ENCODE measurements at places on chromosomes 7 and 10.

- H3K36me3 ChIP-seq = no peaks in the 10 kb centered on the region
- no peak overlapping the region for H3K27ac ChIP-seq
- H3K4me1 ChIP-seq = no peaks in the 10 kb centered on the region
Measured at GRCh38 chr7:13724977-13725566, 264.4 kb downstream of the ETV1 start.

DNA sequence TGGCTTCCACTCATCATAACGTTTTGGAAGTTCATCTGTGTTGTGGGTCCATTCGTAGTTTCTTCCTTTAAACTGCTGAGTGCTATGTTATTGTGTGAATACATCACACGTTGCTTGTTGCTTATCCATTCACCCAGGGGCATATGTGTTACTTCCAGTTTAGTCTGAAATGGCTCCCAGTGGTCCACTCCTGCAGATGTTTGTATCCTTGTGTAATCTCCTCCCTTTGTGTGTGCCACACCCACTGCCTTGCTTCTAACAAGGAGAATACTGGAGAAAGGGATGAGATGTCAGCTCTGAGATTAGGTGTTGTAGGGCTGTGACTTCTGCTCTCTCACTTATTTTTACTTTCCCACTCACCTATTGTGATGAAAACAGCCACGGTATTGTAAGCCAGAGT is 239.1 kb upstream of the HABP2 start:
- no peak overlapping the region for H3K4me3 ChIP-seq
- no peak for DNase-seq
- H3K27me3 ChIP-seq = no peaks in the 10 kb centered on the region
- H3K4me1 ChIP-seq = peaks cover 5% of the 10 kb centered on the region
- H3K36me3 ChIP-seq = no peaks in the 10 kb centered on the region
- no peak overlapping the region for H3K27ac ChIP-seq

GRCh38 chr10:97571622-97572021 is 957 bp upstream of the ANKRD2 start:
- H3K27ac ChIP-seq = no peak overlapping the region
- H3K36me3 ChIP-seq = peaks cover 8% of the 10 kb centered on the region
- H3K4me3 ChIP-seq = no peak overlapping the region
- no peak for DNase-seq
- H3K27me3 ChIP-seq = no peaks in the 10 kb centered on the region
- no peaks in the 10 kb centered on the region for H3K4me1 ChIP-seq

GRCh38 chr10:12025591-12025990 is 17.0 kb downstream of the UPF2 start:
- DNase-seq = no peak
- peaks cover 3% of the 10 kb centered on the region for H3K36me3 ChIP-seq
- H3K4me3 ChIP-seq = no peak overlapping the region
- H3K27ac ChIP-seq = no peak overlapping the region

- no peak overlapping the region for H3K27ac ChIP-seq
- DNase-seq = no peak
- H3K27me3 ChIP-seq = no peaks in the 10 kb centered on the region
- H3K4me1 ChIP-seq = peaks cover 1% of the 10 kb centered on the region
- no peak overlapping the region for H3K4me3 ChIP-seq
Measured at GRCh38 chr7:47730142-47730541, 148.2 kb upstream of the TNS3 start.

GRCh38 chr10:131802996-131803395 is 97.8 kb upstream of the PPP2R2D start:
- no peak overlapping the region for H3K27ac ChIP-seq
- no peaks in the 10 kb centered on the region for H3K27me3 ChIP-seq
- H3K4me1 ChIP-seq = no peaks in the 10 kb centered on the region
- H3K4me3 ChIP-seq = no peak overlapping the region
- H3K36me3 ChIP-seq = no peaks in the 10 kb centered on the region
- no peak for DNase-seq

GRCh38 chr10:100183481-100183880 is 2.3 kb downstream of the ERLIN1 start:
- peaks cover 2% of the 10 kb centered on the region for H3K4me1 ChIP-seq
- no peak for DNase-seq
- no peaks in the 10 kb centered on the region for H3K36me3 ChIP-seq
- no peaks in the 10 kb centered on the region for H3K27me3 ChIP-seq
- no peak overlapping the region for H3K4me3 ChIP-seq
- no peak overlapping the region for H3K27ac ChIP-seq

DNA sequence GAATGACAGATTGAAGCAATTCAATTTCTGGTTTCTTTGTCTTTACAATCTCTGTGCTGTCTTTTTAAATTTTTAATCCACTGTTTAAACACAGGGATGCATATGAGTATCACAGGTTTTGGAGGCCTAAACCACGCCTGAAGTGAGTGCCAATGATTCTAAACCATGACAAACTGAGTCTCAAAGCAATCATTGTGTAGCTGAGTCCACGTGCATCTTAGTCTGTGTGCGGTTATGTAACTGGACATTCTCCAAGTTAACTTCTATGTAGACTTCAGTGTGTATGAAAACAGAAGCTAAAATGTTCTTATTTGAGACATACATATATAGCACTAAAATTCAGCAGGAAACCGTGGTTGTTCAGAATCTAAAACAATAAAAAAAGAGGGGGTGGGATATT is 79.3 kb upstream of the ST8SIA6 start:
- H3K27me3 ChIP-seq = no peaks in the 10 kb centered on the region
- no peaks in the 10 kb centered on the region for H3K4me1 ChIP-seq
- no peak overlapping the region for H3K4me3 ChIP-seq
- no peaks in the 10 kb centered on the region for H3K36me3 ChIP-seq
- no peak overlapping the region for H3K27ac ChIP-seq

- no peak overlapping the region for H3K27ac ChIP-seq
- no peaks in the 10 kb centered on the region for H3K4me1 ChIP-seq
- H3K4me3 ChIP-seq = peak overlapping the region; percentile 87
- no peaks in the 10 kb centered on the region for H3K36me3 ChIP-seq
Measured at GRCh38 chr10:96587264-96588059, 650 bp upstream of the TM9SF3 start.

DNA sequence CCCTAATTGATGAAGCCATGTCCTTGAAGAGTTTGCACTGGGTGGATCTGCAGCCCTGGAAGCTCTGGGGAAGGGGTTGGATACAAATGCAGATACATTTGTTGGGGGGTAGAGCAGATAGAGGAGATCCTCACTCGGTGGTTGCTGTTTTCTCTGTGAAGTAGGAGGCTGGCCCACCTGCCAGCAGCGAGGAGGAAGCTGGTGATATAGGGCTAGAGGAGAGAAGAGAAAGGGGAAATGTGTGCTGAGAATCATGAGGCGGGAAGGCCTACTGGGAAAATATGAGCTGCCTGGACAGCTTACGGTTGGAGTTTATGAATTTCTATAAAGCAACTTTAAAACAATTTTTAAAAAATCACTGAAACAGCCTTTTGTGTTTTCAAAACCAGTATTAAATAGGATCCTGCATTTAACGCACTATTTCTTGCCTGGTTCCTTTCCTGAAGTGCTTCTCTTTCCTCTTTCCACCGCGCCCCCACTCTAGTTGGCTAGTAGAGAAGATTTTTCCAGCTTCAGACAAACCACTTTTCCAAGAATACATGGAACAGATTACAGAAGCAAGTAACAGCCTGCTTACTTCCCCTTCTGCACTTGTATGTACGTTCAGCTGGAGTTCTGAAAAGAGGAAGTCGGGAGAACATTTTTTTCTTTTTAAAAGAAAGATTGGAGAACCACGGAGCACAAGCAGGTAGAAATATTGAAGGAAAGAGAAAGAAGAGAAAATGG is 100.6 kb upstream of the GLCCI1 start:
- no peak overlapping the region for H3K4me3 ChIP-seq
- DNase-seq = no peak
- no peaks in the 10 kb centered on the region for H3K27me3 ChIP-seq
- no peak overlapping the region for H3K27ac ChIP-seq
- peaks cover 4% of the 10 kb centered on the region for H3K4me1 ChIP-seq
